ENCODE measurements at places on chromosomes 1 and 21. TPM values are rescaled to one million over a fixed set of nuclear protein-coding genes. Genes with fewer than 3 reads are reported as not detected.

Gene CFAP74
- not detected for total RNA-seq

Gene LCE6A
- not detected for total RNA-seq

Gene FCRL1
- 0.09 TPM for total RNA-seq

Gene H6PD
- total RNA-seq = 24.1 TPM

Gene PLA2G2F
- not detected for total RNA-seq

Gene CR1L
- 0.22 TPM for total RNA-seq

Gene DNAJC8
- total RNA-seq = 74.3 TPM

Gene GJB3
- not detected for total RNA-seq

Gene DTL
- 8.2 TPM for total RNA-seq

Gene PTPRC
- 4.7 TPM for total RNA-seq

Gene OR6K3
- total RNA-seq = not detected

Gene C4BPA
- 0.09 TPM for total RNA-seq

Gene VANGL1
- 4.9 TPM for total RNA-seq

Gene TMEM269
- 0.18 TPM for total RNA-seq

Gene SCNM1
- total RNA-seq = 53.6 TPM
